NCI-H1417 (cell line): ENCODE measurements at places on chromosomes 12 and 14.

DNA sequence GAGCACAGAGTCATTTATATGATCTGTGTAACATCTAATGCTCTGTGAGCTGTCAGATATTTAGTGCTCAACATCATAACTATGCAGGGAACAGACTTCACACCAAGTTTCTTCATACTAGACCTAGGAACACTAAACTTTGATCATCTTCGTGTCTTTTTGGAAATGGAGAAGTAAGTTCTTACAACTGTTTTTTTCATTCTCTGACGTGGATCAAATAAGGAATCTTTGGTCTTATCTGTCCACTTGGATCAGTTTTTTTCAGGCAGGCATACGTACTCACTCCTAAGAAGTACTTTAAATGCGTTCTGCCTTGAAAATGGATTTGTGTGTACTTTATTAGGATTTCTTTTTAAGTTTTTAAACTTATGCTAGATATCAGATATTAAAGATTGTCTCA, 191.0 kb downstream of the FBXL14 start:
- no peak for DNase-seq

GRCh38 chr12:130440411-130441080, 102.9 kb downstream of the PIWIL1 start:
- no peak for DNase-seq

- DNase-seq = no peak
Observed at GRCh38 chr12:48882972-48883304, 17.3 kb upstream of the RND1 start.

GRCh38 chr12:131232036-131232435, 278.3 kb downstream of the ADGRD1 start:
- DNase-seq = no peak

DNA sequence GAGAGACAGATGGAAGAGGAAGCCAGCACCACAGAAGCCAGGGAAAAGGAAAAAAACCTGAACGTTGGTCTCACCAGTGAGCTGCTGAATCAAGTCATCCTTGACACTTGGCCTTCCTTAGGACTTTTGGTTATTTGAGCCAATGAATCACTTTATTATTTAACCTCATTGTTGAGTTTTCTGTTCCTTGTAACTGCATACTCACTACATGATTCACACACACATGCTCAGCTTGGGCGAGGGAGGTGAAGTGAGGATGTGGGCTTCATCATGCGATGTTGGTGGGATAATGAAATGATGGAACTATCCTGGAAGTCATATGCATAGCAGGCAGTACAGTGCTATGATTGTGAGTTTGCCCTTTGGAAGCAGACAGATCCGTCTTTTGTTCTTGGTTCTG, 40.6 kb upstream of the RPH3A start:
- no peak for DNase-seq

- DNase-seq = no peak
Observed at GRCh38 chr12:116472193-116472592, 87.0 kb upstream of the MAP1LC3B2 start.

DNA sequence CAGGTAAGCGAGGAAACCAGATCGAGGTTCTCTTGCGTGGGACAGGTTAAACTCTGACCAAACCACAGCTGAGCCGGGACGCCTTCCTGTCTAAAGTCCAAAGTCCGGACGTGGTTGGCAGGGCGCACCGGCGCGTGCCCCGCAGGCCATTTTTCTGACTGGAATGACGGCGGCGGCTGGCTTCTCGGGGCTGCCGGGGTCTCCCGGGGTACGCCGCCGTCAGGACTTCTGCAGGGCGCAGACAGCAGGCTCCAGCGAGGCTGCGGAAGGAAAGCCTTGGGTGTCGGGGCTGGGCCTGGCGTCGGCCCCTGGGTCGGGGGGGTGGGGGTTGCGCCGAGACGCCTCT, 32.8 kb downstream of the MIA2 start:
- DNase-seq = no peak

- DNase-seq = no peak
Observed at GRCh38 chr12:109448272-109448671, 28.8 kb downstream of the KCTD10 start.

GRCh38 chr12:90013409-90013808, 304.8 kb upstream of the ATP2B1 start:
- no peak for DNase-seq

DNA sequence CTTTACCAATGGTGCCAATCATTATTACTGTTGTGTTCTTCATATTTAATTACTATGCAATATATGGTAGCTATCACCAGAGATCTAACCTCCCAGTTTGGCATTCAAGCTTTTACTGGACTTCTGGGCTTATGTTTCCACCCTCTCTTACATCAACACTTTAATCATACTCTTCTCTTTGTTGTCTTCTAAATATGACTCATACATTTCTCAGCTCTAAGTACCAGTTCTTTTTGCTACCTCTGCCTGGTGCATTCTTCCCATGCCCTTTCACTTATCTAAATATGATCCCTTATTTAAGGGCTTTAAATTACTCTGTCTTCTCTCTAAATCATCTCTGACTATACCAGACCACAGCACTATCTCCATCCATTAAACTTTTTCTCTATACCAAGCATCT, 246.1 kb upstream of the CCDC196 start:
- DNase-seq = no peak

DNA sequence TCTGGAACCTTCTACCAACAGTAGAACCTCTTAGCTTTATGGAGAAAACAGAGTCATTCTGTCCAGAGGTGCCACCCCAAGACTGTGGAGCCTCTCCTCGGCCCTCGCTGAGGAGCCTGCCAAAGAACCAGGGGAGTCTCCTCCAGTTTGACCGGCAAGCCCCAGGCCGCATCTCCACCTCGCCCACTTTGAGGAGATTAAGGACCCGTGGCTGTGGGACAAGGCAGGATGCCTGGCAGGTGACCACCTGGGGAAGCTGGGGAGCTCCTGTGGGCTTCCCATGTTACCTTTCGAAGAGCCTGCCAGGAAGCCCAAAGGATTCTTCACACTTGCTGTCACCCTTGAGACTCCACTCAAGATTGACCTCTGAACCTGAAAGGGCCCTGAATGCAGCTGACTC, 3.8 kb downstream of the PLEKHG7 start:
- no peak for DNase-seq

- no peak for DNase-seq
Observed at GRCh38 chr14:80211153-80212022, at the start of gene DIO2. Gene DIO2, minus strand, starts transcription at chr14:80211504. Its CDS starts 32 bp downstream, at chr14:80211472.

GRCh38 chr12:46524778-46525177, 152.2 kb upstream of the SLC38A2 start:
- no peak for DNase-seq

DNA sequence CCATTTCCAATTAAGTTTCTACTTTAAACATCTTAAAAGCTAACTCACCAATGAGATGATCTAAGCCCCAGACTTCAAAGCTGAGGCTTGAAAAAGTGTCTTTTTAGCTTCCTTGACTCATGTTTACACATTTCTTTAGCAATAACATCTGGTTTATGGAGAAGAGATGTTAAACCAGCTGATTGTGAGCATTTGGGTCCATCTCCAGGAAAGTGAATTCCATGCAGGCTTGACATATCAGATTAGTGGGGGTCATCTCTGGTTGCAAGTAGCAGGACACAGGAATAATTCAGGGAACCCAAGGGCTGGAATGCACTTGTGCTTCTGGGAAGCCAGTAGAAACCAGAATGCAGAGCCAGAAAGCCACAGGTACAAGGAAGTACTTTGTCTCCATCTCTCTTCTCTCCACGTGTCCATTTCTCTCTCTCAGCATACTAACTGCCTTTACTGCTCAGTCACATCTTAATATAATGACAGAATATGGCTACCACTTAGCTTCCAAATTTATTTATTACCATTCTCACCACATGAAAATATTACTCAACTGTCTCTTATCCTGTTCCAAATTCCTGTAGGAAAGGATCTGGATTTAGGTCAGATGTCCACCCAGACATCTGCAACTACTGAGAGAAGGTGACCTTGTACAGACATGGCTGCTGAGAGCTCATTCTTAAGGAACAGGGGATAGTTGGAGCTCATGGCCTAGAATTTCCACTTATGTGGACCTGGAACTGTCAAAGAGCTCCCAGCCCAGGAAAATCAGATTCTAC, 104.4 kb downstream of the SCN8A start:
- no peak for DNase-seq

DNA sequence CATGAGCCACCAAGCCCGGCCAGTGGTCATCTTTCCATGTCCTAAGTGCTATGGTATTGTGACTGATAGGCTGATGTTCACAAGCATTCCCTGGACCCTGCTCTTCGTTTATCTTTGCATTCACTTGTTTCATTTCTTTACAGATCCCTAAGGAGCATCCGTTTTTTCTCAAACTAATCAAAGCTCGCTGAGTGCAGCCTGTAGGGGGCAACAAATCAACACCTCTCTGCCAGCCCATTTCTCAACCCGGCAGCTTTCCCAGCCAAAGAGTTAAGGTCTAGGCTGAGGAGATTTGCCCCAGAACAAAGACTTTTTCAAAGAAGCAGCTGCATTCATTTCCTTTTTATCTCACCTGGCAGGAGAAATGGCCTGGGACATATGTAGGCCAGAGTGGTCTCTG, 12.1 kb downstream of the SIRT4 start:
- no peak for DNase-seq

DNA sequence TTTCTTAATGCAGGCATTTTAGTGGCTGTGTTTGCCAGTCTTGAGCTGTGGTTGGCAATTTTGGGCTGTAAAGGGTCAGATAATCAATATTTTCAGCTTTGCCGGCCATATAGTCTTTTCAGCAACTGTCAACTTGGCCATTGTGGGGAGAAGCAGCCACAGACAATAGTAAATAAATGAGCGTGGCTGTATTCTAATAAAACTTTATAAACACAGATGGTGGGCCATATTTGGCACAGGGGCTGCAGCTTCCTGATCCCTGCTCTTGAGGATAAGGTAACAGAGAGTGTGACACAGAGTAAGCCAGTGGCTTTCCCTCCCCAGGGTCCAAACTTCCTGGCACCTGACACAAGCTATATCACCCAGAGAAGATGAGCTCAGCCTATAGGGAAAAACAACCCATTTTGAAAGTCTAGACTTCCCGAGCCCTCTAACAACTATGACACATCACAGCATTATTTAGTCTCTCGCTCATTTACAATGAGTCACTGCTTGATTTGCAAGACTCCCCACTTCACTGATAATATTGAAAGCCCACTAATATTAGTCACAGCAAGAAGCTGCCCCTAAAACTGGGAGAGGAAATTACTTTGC, 163.1 kb upstream of the TMPO start:
- no peak for DNase-seq

DNA sequence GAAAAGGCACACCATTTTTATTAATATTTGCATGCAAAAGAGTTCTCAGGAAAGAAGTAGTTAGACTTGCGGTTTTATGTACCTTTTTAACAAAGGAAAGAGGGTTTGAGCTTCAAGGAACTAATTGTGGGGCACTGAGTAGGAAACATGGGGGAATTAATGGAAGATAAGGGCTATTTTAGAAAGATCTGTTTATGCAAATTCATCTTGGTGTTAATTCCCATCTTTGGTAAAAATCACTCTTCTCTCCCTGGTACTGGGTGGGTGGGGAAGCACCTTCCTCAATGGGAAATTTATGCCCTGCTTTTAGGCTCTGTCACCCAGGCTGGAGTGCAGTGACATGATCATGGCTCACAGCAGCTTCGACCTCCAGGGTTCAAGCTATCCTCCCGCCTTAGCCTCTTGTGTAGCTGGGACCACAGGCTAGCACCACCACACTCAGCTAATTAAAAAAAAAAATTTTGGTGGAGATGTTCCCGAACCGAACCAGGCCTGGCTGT, 30.1 kb upstream of the RESF1 start:
- DNase-seq = no peak

DNA sequence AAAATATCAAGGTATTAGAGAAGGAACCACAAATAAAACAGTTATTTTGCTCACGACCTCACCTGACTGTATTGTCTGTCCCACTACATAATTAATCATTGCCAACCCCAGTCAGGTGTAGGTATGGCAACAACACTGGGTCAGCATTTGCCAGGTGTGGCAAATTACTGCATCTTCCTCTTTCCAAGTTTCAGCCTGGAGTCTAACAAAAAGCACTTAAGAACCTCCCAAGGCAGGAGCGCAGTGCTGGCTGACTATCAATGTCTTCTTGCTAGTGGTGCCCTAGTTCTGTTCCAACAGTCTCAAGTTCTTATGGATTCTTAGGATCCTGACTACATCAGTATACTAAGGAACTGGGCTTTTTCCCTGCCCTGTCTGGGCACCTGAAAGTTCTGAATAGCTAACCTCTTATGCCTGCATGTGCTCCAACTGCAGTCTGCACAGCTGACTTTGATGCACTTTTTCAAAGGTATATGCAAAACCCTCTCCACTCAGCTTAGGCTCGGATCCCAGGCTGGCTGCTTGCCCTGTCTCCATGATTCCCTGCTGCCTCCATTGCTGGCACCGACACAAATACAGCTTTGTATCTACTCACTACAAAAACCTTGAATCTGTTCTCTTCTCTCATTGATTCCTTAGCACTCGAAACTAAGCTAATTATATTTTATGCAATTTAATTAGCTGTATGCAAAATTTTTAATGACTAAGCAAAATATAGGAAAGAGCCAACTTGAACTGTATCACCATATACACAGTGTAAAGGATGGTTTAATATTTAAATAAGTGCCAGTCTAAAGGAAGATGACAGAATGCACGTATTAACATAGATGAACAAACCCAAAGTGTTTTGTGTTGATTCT, 113.3 kb downstream of the PRKD1 start:
- no peak for DNase-seq

- DNase-seq = no peak
Observed at GRCh38 chr12:94660436-94660835, 10.1 kb upstream of the TMCC3 start.
